ENCODE measurements at places on chromosomes 4 and X.
A peak's percentile ranks its signal among the peaks of the same experiment; 100 is the strongest.

DNA sequence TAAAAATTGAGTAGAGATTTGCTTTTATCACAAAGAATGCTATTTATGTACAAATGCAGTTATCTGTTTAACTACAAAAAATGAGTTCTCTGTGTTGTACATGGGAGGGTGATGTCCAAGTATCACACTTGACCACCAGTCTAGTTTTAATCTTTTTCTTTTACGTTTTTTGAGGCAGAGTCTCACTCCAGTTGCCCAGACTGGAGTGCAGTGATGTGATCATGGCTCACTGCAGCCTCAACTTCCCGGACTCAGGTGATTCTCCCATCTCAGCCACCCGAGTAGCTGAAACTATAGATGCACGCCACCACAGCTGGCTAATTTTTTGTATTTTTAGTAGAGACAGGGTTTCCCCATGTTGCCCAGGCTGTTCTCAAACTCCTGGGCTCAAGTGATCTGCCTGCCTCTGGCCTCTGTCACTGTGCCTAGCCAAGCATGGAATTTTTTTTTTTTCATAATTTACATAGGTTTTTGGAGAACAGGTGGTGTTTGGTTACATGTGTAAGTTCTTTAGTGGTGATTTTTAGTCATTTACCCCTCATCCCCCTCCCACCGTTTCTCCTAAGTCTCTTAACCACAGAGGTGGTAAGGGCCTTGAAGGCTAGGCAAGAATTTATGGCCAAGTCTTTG lies 47.9 kb upstream of the RPA4 start:
- DNase-seq = no peak

GRCh38 chrX:53071604-53072417 lies 10.4 kb upstream of the TSPYL2 start:
- no peak for DNase-seq

GRCh38 chr4:76447393-76447851 lies 12.4 kb downstream of the SHROOM3 start:
- DNase-seq = no peak

DNA sequence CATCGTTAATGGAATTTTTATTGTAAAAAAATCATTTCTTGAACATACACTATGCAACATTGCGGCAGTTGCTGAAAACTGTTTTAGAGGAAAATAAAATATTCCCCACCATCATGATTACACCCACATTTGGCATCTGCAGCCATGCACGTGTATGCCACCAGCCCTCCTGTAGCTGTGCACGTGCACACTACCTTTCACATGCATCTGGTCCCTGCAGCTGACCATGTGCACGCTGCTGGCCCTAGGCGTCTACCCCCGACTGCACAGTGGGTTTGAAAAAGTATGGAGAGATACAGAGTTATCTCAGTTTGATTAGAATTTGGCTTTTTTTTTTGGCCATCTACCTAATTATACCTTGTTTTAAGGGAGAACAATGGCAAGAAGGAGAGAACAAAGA lies 569.8 kb upstream of the IGFBP7 start:
- DNase-seq = no peak

DNA sequence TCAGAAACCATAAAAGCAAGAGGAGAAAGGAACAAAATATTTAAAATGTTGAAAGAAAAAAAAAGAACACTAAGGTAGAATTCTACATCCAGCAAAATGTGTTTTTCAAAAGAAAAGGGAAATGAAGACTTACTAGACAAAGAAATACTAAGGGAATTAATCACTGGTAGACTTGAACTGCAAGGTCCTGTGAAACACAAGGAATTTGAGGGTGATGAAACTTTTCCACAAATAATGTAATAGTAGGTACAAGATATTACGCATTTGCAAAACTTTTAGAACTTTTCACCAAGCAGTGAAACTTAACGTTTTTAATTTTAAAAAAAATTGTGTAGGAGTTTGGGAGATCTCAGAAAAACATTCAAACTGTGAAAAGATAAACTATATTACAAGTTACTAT lies 180.3 kb upstream of the MAGEB16 start:
- DNase-seq = no peak

- DNase-seq = no peak
Measured at GRCh38 chr4:76611616-76612207, 176.7 kb downstream of the SHROOM3 start.

- DNase-seq = no peak
Measured at GRCh38 chr4:124097447-124097846, 615.1 kb downstream of the ANKRD50 start.

DNA sequence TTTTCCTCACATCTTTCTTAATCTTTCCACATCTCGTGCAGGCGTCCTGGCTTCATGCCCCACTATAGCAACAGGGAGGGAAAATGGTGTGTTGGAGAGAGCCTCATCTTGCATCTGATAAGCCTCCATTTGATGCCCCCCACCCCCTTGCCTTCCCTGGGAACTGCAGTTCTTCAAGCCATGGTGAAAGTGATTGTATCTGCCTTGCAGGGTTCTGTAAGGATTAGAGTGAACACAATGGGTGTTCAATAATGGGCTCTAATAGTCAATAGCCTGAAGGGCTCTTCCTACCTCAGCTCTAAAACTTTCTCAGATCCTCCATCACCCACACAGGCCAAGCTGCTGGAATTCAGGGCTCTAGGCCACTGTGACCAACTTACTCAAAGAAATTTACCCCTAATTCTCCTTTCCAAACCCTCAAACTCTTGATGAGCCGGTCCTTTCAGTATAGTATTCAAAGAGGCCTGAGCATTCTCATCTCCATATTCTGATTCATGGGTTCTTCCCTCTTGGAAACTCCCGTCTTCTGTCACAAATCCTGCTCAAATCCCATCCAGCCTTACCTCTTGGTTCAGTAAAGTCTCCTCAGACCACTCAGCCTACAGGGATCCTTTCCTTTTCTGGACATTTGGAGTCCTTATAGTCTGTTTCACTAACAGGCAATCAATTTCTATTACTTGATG lies 128.3 kb upstream of the TRIM2 start:
- no peak for DNase-seq

DNA sequence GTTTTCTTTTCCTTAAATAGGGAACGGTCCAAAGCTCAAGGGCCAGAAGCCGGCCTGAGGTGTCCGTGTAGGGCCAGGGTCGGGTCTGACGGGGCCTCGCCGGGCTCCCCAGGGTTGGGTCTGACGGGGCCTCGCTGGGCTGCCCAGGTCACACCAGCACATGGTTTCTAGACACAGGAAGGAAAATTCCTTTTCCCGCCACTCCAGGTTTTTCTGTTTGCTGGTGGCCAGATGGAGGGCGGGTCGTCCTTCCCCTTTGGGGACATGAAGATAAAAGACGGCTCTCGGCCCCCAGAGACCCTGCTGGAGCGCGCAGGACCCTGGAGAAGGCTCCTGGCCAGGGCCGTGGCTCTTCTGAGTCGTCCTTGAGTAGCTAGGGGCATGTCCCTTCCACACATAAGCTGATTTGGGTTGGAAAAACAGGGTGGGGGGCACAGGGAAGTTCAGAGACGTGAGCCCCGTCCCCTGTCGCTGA lies 35.1 kb downstream of the PIGG start:
- no peak for DNase-seq

DNA sequence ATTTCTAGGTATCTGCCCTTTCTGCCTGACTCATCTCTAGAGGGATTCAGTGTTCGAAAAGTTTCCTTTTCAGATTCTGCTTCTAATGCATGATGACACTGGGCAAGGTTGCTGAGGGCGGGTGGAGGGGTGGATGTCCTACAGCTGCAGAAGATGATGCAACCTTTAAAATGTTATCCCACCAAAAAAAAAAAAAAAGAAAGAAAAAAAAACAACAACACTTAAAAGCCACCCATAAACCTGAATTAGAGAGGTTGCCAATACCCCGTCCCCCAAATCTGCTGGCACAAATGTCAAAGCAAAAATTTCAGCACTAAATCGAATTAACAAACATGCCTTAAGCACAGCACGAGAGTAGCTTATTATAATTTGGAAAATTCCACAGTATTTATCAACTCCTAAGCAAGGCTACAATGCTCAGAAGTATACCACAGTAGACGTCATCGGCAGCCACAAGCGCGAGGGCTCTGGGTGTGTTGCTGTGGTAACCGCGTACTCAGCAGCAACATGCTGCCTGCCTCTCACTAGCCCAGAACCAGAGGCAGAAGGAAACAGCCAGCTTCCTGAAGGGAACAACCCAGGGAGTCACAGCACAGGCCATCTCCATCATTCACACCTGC lies 167.5 kb upstream of the MAP3K15 start:
- DNase-seq = peak; percentile 73

Data from AG04450 (cell line).